ENCODE measurements at places on chromosomes 3 and 15.

DNA sequence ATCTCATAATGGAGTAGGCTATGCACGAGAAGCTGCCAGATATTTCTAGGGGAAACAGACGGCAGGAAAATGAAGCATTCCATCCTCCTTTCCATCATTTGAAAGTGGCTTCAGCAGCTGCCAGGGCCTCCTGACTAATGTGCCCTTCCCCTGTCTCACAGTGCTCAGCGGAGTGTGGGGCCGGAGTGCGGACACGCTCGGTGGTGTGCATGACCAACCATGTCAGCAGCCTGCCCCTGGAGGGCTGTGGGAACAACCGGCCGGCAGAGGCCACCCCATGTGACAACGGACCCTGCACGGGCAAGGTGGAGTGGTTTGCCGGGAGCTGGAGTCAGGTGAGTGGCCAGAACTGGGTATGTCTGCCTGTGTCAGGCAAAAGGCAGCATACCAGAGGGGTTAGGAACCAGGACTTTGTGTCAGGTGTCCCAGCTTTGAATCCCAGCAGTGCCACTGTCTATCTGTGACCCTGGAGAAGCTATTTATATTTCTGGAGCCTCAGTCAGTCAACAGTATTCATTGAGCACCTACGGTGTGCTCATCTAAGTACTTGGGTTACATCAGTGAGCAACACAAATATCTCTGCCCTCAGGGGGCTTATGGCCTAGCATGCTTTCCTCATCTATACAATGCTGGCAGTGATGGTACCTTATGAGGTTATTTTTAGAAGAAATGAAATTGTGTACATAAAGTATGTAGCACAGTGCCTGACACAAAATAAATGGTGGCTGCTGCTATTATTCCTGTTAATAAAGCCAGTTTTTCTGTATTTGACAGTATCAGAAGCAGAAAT lies 52.4 kb upstream of the NR2E3 start:
- DNase-seq = no peak

- no peak for DNase-seq
These were observed 639.4 kb upstream of the NAALADL2 start for GRCh38 chr3:174219738-174220137.

- DNase-seq = no peak
These were observed 232.1 kb downstream of the CTNNB1 start for GRCh38 chr3:41431386-41431785.

DNA sequence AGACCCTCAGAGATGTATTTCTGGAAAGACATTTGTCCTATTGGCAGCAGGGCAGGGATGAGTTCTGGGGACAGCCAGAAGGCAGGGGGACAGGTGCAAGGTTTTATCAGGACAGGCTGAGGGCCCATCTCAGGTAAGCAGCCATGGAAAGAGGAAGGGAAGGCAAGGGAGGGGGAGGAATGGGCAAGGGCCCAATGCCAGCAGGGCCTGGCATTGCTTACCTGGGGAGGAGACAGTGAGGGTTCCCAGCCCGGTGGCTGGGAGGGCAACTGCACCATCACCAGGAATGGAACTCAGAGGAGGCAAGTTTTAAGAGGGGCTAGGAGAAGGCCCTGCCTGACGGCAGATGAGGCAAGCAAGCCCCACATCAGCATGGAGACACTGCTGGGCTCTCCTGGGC lies 3.1 kb downstream of the ARPIN start:
- no peak for DNase-seq

GRCh38 chr3:157508461-157508860 lies 5.2 kb upstream of the VEPH1 start:
- no peak for DNase-seq

DNA sequence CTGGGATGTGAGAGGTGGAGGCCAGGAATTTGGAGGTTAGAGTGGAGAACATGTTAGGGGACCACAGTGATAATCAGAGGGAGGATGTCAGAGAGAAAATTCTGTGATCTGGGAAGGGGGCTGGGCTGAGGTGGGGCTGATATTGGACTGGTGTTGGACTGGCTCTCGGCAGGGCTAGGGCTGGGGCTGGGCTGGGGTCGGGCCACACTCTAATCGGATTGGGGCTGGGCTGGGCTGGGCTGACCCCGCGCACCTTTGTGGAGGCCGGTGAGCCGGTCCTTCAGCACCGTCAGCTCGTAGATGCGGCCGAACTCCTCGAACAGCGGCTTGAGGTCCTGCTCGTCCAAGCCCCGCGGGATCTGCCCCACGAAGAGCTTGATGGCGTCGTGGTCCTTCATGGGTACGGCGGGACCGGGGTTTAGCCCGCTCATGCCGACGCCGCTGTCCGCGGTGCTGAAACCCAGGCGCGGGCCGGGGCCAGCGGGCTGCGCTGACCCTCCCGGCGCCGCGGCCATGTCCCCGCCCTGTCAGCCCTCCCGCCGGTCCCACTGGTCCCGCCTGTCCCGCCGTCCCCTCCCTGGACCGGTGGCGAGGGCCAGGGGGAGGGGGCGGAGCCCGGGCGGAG lies 485 bp downstream of the CELF6 start:
- no peak for DNase-seq

GRCh38 chr15:83653288-83653638 lies 660 bp upstream of the ADAMTSL3 start:
- no peak for DNase-seq

DNA sequence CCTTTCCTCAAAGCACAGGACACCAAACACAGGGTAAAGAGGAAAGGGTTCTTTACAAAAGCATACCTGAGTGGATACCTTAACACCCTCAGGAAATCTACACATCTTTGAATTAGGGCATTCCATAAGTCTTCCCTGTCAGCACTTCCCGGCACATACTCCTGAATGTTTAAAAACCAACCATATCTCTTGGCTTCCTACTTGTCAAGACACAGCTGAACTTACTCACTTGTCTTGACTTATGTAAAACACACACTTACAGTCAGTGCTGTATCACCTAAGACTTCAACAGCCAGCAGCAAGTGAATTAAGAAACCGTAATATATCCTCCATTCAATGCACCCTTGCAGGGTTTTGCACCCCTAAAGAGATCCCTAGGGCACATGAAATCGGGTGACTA lies 17.5 kb downstream of the IL1RAP start:
- no peak for DNase-seq

DNA sequence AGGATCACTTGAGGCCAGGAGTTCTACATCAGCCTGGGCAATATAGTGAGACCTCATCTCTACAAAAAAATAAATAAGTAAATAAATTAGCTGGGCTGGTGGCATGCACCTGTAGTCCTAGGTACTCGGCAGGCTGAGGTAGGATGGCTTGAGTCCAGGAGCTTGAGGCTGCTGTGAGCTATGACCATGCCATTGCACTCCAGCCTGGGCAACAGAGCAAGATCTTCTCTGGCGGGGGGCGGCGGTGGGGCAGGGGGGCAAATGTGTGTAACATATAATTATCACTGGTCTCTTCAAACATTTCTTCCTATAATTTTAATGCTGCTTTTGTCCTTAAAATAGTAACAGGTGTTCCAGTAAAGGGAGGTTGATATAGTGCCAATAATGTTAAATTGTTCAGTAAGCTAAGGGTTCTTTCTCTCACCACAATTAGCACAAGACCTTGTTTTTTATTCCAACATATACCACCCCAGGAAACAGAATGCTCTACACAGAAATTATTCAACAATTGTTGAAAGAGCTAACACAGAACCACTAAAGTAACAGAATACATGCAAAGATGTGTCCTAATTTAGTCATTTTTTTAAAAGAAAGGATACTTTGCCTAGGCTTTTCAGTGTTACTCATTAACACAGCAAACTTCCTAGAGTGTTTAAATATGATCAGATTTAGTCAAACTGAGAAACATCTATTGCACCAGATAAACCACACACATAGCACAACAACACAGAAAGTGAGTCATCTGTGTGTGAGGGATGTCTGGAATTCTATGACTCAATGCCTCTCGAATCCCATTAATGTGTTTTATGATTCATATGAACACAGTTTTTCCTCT lies 29.1 kb downstream of the ANKRD28 start:
- DNase-seq = peak; percentile 16

GRCh38 chr3:152314677-152315353 lies 46.1 kb downstream of the MBNL1 start:
- no peak for DNase-seq

- no peak for DNase-seq
These were observed 91.9 kb downstream of the WDR76 start for GRCh38 chr15:43918717-43919116.

- no peak for DNase-seq
These were observed 38.7 kb downstream of the THSD4 start for GRCh38 chr15:71153823-71154524.

GRCh38 chr3:51982838-51983577 lies at the start of gene ACY1:
TSS of gene ACY1 (plus strand) at chr3:51983535. CDS start at chr3:51984065, 530 bp downstream.
- DNase-seq = peak; percentile 17

DNA sequence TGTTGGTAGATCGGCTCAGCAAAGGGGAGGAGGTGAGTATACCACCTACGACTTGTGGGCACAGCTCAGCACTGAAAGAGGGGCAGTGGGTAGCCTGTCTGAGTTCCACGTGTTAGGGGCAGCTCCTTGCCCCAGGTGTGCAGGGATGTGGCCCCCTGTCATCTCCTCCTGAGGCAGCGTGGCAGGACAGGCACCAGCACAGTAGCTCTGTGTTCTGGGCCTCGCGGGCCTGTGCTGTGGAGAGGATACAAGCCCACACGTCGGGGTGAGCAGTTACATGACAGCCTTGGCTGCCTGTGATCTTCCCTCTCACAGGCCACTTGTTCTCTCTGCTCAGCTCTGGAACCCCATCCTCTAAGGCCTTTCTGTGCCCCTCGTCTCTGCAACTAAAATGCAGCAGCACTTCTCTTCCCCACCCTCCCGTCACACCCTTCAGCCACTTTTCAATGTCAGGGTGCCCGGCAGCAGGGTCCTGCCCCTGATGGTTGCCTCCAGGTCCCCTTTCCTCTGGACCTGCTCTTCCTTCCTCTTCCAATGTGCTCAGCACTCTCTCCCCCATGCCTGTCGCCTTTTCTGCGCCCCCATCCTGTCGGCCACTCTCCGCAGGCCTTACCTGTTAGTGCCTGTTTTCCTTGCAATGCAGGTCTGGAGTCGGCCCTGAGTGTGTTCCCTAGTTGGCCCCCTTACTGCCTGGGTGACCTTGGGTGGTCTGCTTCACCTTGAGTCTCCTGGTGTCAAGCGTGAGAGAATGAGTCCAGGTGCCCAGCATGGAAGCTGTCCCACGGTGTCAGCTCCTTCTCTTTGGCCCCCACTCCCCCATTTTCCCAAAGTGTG lies 18.2 kb upstream of the CPNE9 start:
- no peak for DNase-seq

DNA sequence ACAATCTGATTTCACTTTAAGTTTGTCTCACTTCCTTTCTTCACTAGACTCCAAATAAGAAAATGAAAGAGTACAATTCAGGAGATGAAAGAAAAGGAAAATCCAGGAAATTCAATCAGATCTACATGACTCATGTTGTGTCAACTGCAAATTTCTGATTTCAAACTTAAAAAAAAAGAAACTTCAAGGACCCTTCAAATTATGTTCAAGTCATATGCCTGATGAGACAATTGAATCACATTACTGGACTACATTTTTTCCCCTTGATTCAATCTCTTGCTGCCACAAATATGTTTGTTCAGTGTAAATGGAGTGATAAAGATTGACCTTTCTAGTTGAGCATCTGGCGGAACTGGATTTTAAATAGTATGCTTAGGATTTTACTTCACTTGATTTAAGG lies 37.4 kb downstream of the FRMD5 start:
- DNase-seq = no peak

DNA sequence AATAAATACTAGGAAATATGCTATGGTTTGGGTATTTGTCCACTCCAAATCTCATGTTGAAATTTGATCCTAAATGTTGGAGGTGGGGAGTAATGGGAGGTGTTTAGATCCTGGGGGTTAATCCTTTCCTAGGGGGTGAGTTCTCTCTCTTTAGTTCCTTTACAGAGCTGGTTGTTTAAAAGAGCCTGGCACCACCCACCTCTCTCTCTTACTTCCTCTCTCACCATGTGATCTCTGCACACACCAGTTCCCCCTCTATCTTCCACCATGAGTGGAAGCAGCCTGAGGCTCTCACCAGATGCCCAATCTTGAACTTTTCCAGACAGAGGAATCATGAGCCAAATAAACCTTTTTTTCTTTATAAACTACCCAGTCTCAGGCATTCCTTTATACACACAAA lies 10.5 kb downstream of the SLC24A5 start:
- no peak for DNase-seq

- DNase-seq = no peak
These were observed 130.3 kb upstream of the DCBLD2 start for GRCh38 chr3:99031778-99032177.

DNA sequence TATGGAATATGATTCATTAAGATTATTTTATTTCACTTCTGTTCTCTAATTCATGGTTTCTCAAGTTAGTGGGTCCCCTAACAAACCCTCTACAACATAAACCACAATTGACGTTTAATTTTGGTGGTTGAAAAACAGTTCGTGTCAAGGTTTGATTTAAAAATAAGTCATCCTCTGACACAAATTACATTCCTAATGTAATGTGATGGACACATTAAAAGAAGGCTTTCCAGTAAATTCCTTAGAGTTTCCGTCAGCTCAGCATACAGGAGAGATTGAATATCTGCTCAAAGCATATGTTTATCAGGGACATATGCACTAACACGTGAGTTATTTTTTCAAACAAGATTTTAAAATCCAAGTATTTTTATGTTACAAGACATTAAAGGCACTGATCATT lies 626.5 kb upstream of the ADAMTS9 start:
- no peak for DNase-seq

- no peak for DNase-seq
These were observed 50.2 kb downstream of the RARB start for GRCh38 chr3:25478211-25478757.

DNA sequence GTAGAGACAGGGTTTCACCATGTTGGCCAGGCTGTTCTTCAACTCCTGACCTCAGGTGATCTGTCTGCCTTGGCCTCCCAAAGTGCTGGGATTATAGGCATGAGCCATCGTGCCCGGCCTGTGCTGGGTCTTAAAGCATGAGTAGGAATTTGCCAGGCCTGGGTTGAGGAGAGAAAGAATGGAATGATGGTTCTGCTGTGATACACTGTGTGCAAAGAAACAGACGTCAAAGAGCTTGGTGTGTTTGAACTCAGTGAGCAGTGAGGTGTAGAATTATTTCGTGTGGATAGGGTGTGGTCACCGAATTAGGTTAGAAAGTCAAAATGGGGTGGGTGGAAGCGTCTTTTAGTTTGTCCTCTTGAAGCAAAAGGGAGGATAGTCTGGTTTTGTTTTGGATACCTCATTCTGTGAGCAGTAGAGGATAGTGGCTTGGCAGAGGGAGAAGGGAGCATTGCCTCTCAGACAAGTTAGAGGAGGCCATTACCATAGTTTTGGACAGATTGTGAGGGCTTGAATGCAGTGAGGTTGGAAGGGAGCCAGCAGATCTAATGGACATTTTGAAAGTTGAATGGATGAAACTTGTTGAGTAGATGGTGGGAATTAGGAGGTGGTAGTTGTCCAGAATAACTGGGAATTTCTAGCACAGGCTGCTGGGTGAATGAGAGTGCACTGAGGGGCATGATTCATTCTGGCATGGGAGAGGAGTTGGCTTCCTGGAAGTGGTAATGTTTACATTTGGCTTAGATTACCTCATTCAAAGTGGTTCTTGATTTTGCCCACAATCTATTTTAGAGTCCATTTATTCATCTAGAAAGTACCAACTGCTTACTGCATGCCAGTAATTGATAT lies 27.2 kb downstream of the AKAP13 start:
- DNase-seq = no peak

Data from bone marrow (tissue), 2 donors.